ENCODE measurements at places on chromosomes 2 and 18. TPM values are rescaled to one million over a fixed set of nuclear protein-coding genes. Genes with fewer than 3 reads are reported as not detected.

GRCh38 chr2:187842978-187843847 lies 289.0 kb upstream of the TFPI start:
- no peak for DNase-seq

- no peak for DNase-seq
Observed at GRCh38 chr18:11724781-11725180, 35.7 kb downstream of the GNAL start.

DNA sequence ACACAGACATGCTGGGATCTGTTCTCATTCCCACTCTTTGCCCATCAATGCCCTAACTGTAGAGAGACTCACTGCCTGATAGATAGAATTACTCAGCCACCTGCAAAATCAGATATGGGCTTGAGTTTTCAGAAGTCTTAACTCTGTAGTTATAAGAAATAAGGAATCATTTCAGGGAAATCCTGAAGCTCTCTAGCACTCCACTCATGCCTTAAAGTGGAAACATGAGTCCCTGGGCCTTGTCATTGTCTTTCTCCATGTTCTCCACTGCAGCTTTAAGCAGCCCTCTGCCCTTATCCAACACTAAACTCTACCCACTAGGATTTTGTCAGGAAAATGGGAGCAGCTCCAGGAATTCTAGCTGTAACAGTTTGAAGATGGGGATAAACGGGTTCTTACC lies 192.5 kb downstream of the SNTG2 start:
- DNase-seq, result no peak

DNA sequence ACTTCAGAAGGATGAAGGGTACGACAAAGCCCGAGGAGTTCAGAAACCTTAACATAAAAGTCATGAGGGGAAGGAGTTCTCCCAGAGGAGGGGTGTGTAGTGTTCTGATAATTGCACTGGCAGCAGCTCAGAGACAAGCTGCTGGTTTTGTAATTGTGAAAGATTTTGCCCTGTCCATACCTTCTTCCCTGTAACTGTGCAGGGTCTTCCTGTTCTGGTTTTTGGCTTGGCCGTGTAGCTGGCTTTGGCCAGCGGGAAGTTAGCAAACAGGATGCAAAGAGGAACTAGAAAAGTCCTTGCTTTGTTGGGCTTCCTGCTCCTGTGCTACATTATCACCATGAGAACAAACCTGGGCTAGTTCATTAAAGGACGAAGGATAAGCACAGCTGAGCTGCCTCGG lies 160.8 kb downstream of the LPIN1 start:
- no peak for DNase-seq

The INO80D gene
- polyA plus RNA-seq, result 8.1 TPM

The LINC00305 gene
- polyA plus RNA-seq, result not detected
